Mucosa of descending colon (tissue), 3 donors: ENCODE measurements at places on chromosomes 4 and X.

DNA sequence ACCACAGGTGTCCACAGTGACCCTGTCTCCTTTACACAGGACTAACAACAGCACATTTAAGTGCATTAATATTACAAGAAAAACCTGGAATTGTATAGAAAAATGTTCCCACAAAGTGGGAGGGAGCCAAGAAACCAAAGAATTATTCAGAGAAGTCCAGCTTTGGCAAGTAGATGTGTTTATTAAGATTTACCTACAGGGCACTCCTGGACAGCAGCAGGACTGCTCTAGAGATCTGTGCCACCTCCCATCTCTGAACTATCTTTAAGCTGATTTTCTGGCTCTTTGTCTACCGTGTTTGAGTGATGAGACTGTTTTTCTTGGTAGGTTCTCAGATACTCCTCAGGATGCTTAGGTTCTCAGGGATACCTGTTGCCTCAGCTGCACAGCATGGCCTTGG lies 38.3 kb upstream of the HPSE start:
- DNase-seq: no peak

- no peak for DNase-seq
Observed at GRCh38 chr4:133929531-133930239, 271.9 kb downstream of the PABPC4L start.

GRCh38 chr4:4923201-4923600 lies 63.7 kb downstream of the MSX1 start:
- DNase-seq: no peak

- peak; percentile 77 for DNase-seq
Observed at GRCh38 chrX:15471028-15471427, 22.1 kb downstream of the PIR start.

DNA sequence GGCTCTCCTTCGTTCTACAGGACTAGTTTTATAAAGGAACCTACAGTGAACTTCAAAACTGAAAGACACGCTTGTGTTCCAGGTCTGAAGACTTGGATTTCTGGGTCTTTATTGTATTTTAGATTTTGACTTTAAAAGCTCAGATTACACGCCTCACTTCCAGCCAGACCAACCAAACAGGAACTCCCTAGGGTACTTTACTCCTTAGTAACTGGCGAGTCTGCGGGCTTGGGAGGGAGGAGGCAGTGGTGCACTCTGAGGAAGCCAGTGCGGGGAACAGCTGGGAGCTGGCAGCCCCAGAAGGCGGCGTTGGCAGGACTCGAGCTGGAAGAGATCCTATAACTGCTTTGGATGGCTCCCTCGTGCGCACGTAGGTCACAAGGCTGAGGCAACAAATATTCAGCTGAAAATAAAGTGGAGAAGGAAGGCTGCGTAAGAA lies 391 bp upstream of the PHKA1 start:
- peak; percentile 64 for DNase-seq

DNA sequence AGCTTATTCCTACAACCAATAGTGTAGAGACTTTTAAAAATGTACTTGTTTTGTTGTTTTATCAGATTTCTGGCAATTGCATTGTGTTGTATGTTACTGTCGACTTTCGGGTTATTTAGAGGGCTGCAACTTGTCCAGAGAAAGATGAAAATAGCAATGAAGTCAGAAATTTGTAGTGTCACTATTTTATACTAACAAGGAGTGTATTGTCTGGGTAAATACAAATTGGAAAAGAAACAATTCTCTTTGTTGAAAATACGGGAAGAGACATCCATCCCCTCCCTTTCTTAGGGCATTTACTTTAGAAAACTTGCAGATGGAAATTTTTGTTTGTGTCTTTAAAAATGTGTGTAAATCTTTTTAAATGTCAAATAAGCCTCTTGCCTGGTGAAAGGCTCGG lies 792.0 kb downstream of the PCDH18 start:
- DNase-seq: no peak
